A549 treated with RU486 at 1 μM for 4 hours (cell line): ENCODE measurements at places on chromosomes 12 and 14. TPM values are rescaled to one million over a fixed set of nuclear protein-coding genes. Genes with fewer than 3 reads are reported as not detected.

Gene SIX4
- 2.1 to 4.2 TPM (median 3.6 TPM) in 5 replicates for total RNA-seq

Gene TMCC3
- total RNA-seq = 0.86 to 1.1 TPM (median 1.1 TPM) in 5 replicates

Gene MSRB3
- 16.6 to 24.6 TPM (median 23.2 TPM) in 5 replicates for total RNA-seq

Gene FAM222A
- total RNA-seq = 3.8 to 7.3 TPM (median 5.8 TPM) in 5 replicates

Gene SLCO1A2
- total RNA-seq = 0.02 TPM in 1 of 5 replicates, not detected in the others

Gene CCDC175
- total RNA-seq = not detected in 5 replicates

Gene CCDC38
- 0.07 to 0.13 TPM (median 0.12 TPM) in 3 of 5 replicates, not detected in the others for total RNA-seq

Gene OAS1
- 59.6 to 92.3 TPM (median 83.6 TPM) in 5 replicates for total RNA-seq

Gene POTEM
- total RNA-seq = not detected in 5 replicates

Gene RPL10L
- total RNA-seq = not detected in 5 replicates

Gene OASL
- total RNA-seq = 4.8 to 7.3 TPM (median 6.1 TPM) in 5 replicates

Gene ADCY6
- total RNA-seq = 10.1 to 16.3 TPM (median 15.7 TPM) in 5 replicates

Gene CSRP2
- total RNA-seq = 20.5 to 24.3 TPM (median 20.9 TPM) in 5 replicates

Gene SCNN1A
- 6.5 to 9.4 TPM (median 6.9 TPM) in 5 replicates for total RNA-seq

Gene THAP2
- total RNA-seq = 2.5 to 5.3 TPM (median 4.0 TPM) in 5 replicates

Gene VASH1
- total RNA-seq = 2.7 to 4.9 TPM (median 3.4 TPM) in 5 replicates

Gene AQP2
- not detected in 5 replicates for total RNA-seq

Gene TPPP2
- total RNA-seq = not detected in 5 replicates

Gene DAO
- total RNA-seq = not detected in 5 replicates

Gene TIGAR
- total RNA-seq = 37.8 to 45.0 TPM (median 42.1 TPM) in 5 replicates

Gene ABCD2
- total RNA-seq = not detected in 5 replicates

Gene NGB
- total RNA-seq = not detected in 5 replicates

Gene ABCC9
- total RNA-seq = 0.02 TPM in 1 of 5 replicates, not detected in the others

Gene CISTR
- not detected in 5 replicates for total RNA-seq

Gene PARPBP
- 10.9 to 27.6 TPM (median 25.2 TPM) in 5 replicates for total RNA-seq

Gene SYNDIG1L
- not detected in 5 replicates for total RNA-seq

Gene RIMBP2
- total RNA-seq = 0.06 TPM in 1 of 5 replicates, not detected in the others

Gene OR6C70
- not detected in 5 replicates for total RNA-seq

Gene NFATC4
- total RNA-seq = 0.29 to 0.67 TPM (median 0.47 TPM) in 4 of 5 replicates, not detected in the other

Gene FLVCR2
- total RNA-seq = 2.7 to 3.9 TPM (median 3.3 TPM) in 5 replicates

Gene STXBP6
- 1.6 to 2.2 TPM (median 1.9 TPM) in 5 replicates for total RNA-seq

Gene GLIPR1L1
- total RNA-seq = not detected in 5 replicates

Gene KRT7
- total RNA-seq = 3,887 to 4,969 TPM (median 4,700 TPM) in 5 replicates

Gene PRH2
- total RNA-seq = not detected in 5 replicates

Gene SLC2A14
- total RNA-seq = 0.07 TPM in 1 of 5 replicates, not detected in the others

Gene MYF6
- total RNA-seq = not detected in 5 replicates

Gene SLC4A8
- 1.0 to 1.6 TPM (median 1.3 TPM) in 5 replicates for total RNA-seq
